Stimulated activated CD4-positive, alpha-beta T cell treated with anti-CD3 and anti-CD28 coated beads, Interleukin-12 subunit alpha, Interleukin-12 subunit beta, amount 100 ng/mL, for 4 hours (primary cell): ENCODE measurements at places on chromosomes 12 and 14.

DNA sequence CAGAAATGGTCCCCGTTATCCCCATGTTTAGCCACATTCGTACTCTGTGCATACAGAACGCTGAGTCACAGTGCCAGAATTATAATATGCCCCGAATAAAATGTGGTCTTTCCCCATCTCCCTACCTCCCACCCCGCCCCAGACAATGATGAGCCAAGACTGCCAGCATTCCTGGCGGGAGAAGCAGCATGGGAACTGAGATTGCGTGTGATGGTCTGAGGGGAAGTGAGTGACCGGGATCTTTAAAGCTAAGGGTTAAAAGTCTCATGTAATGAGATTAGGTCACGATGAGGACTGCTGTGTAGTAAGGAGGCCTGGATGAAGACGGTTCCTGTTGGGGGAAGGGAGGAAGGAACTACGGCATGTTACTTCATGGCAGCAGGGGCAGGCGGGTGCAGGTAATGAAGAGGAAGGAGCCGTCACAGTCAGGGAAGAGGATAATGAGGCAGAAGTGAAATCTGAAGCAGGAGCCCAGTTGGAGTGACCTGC is 243.3 kb upstream of the FKBP4 start:
- DNase-seq: no peak

DNA sequence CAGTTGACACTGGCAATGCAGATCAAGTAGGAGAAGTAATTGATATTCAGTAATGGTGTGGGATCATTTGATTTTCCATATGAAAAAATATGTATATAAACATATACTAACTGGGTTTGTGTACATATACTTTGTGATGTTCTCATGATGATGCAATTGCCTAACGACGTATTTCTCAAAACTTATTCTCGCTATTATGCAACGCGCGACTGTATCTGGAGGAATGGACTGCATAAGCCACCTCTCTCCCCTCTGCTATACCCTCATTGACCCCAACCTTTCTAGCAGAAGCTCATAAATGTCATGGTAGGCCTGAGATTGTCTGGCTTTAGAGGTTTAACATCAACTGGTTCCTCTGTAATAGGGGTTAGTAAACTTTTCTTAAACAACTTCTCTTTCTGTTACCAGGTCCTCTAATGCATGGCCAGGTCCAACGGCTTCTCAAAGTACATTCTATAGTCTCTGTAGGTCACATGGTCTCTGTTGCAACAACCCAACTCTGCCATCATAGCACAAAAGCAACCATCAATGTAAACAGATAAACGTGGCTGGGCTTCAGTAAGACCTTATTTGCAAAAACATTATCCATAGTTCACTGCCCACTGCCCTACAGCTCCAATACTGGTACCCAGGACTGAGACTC is 59.3 kb downstream of the FOXN3 start:
- DNase-seq: no peak

DNA sequence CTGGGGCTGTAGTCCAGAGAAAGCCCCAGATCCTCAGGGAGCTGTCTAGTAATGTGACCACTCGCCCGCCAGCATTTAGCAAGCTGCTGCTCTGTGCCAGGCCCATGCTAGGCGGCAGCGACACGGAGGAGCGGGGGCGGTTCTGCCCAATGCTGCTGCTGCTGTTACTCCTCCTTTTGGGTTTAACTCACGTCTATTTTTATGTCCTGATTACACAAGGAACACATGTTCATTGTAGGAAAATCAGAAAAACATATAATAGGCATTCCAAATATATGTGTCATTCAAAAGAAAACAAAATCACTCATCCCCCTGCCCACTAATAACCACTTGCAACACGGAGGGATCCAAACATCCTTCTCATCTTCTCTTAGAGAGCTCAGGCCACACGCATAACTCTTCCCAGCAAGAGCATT is 30.4 kb downstream of the CCDC92 start:
- no peak for DNase-seq

DNA sequence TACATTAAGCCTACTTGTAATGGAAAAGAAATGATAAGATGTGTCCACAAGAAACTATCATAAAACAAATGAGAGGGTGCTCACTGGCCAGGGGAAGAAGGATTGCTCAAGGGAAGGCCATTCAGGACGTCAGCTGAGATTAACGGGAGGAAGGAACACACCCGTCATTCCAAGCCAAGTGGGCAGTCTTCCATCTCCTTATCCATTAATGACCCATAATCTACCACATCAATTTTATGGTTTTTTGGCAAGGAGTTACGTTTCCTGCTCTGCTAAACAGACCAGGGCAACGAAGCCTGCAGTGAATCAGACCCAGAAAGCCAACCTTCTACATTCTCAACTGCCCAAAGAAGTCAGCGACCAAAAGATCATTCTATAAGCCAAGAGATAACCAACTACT is 25.1 kb downstream of the PRKAB1 start:
- DNase-seq: no peak

DNA sequence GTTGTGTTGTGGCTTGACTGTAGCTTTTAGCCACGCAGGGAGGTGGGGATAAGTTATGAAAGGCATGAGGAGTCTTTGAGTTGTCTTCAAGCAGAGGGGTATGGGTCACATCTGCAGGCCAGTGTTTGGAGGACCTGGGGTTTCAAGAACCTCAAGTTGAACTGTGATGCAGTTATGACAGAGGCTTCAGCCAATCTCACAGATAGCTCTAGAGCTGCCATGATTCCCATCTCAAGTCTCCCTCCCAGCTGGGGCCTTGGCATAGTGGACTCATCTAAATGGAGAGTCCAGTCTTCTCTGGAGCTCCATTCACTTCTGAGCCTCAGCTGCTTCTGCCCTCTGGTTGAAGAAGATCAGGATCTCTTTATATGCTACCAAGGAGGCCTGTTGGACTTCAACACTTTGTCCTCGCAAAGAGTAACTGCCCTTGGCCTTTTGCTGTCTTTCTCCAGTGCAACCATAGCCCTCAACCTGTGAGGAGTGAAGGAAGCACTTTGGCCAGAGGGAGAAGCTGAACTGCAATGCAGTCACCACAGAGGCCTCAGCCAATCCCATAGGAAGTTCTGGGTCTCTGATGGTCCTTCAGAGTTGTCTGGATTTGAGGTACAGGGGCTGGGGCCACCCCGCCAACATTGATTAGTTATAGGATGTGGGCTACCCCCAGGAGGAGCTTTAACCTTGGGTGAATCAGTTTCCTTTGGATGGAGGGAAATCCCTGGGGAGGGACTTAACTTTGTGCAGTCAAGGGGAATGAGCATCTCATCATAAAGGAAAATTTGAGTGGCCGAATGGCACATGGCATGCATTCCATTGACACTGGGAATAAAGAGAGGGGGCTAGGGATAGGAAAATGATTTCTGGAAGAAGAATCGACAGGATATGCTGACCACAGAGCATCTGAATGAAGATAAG is 230.5 kb downstream of the PCNX1 start:
- DNase-seq: no peak
